AML-193 (cell line): ENCODE measurements at places on chromosomes 3 and 15.

GRCh38 chr3:78879295-78879860 lies 888.4 kb downstream of the ROBO1 start:
- DNase-seq, result no peak

GRCh38 chr3:184235381-184236032 lies 6.1 kb downstream of the VWA5B2 start:
- no peak for DNase-seq

DNA sequence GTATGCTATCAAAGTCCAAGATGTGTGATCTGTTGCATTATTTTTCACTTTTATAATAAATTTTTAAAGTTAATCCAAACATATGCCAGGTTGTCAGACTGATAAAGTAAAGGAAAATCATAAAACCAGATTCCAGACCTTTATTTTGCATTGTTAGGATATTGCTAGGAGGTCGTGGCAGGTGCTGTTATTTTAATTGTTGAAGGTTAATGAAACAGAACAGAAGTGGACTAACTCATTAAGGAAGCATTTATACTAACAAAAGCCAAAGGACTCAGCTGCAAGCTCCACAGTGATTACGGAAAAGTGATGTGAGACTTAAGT lies 63.1 kb downstream of the DCLK3 start:
- no peak for DNase-seq

DNA sequence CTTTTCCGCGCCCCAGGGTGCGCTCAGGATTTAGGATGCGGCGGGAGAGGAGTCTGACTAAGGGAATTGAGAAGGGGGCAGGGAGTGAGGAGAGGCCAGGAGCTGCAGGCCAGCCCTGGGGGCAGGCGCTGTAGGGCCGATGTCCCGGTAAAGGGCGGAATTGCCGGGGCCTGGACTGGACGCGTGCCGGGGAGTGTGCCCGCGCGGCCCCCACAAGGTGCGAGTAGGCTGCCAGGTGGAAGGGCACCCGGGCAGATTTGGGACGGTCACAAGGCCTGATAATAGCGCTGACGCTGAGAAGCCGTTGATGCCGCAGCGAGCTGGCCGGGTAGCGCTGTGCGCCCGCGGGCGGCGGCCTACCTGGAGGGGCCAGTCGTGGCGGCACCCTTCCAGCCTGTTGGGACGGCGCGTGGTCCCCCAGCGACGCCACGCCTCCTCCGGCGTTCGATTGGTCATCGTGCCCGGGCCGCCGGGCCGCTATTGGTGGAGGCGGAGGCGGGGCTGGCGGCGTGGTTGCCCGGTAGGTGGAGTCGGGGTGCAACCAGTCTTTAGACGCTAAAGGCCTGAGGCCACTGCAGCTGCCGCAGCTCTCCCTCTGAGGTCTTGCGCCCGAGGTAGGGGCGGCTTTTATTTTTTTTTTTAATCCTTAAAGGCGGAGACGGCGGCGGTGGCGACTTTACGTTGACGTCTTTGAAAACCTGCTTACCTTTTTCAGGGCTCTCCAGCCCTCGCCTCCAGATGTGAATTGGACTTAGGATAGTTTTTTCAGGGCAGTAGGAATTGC lies 903 bp downstream of the SLC25A38 start:
- no peak for DNase-seq

DNA sequence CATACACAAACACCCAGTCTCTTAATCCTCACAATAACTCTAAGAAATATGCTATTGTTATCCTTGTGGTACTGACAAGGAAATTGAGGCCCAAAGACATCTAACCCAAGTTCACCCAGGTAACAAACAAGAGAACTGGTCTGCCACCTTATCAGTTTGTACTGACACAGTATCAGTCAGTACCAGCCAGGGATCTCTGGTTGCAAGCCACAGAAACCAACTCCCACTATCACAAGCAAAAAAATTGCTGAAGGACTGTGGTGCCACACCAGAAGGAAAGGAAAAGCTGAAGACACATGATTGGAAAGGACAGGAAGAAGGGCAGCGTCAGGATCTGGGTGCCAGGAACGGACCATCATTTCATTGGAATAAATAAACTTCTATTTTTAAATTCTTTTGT lies 63.8 kb upstream of the GLCE start:
- no peak for DNase-seq

GRCh38 chr3:59320080-59320479 lies 270.3 kb upstream of the CFAP20DC start:
- DNase-seq, result no peak

GRCh38 chr15:90062462-90062932 lies 39.8 kb downstream of the IDH2 start:
- no peak for DNase-seq

DNA sequence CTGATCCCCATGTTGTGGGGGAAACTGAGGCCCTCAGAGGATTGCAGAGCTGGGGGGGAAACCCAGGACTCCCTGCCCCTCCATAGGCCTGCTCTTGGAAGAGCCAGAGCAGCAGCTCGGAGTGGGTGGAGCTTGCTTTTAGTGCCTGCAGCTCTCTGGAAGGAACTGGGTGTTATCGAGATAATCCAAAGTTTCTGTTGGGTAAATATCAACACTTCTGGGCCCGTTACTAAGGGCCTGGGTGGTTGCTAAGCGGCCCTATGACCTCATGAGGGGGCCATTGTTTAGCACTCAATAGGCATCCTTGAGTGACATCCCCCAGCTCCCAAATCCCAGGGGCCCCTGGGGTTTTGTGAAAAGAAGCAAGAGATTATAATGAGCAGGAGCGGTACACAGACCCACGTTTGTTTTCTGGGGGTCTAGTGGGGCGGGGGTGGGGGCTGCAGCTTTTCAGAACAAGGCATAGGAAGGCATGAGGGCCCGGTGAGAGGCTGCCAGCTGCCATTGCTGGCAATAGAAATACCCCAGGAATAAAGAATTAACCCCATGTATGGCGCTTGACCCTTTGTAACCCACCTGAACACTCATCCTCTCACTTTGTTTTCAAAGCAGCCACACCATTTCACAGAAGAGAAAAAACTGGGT lies 48.3 kb upstream of the ATP2B2 start:
- no peak for DNase-seq

DNA sequence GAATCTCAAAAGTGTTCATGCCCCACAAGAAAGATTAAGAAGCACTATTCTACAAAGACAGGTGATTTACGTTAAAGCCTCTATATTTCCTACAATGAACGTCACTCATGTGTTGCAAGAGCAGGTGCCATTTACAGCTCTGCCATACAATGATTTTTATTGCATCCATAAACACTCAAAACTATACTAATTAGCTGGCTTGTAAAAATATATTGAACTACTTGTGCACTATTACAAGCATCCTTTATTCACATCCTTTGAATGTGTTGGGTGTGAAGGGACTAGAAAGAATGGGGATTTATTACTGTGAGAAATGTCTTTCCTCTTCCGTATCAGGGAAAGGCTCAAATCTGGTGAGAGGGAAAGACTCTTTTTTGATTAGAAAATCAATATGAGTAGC lies 50.7 kb upstream of the C3orf49 start:
- no peak for DNase-seq

DNA sequence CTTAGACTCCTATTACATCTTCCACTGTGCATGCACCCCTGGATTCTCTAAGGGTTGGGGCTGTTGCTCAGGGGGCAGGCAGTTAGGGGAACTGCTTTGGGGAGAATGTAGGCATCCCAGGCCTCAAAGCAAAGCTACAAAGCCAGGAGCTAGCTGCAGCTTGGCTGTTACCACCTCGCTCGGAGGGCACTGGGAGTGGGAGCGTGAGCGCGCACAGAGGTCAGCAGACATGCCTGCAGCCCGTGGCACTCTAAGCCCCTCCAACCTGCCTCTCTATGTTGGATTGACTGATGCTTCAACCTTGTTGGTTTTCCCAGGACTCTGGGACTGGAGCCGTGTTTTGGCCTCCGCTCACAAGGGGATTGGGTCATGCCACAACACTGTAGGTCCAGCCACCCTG lies 69.8 kb downstream of the CPN2 start:
- no peak for DNase-seq

GRCh38 chr15:80550908-80551260 lies 144.2 kb upstream of the ABHD17C start:
- DNase-seq, result no peak

GRCh38 chr3:169146866-169147237 lies 516.7 kb downstream of the MECOM start:
- no peak for DNase-seq
